ENCODE measurements at places on chromosomes 5 and 9. TPM values are rescaled to one million over a fixed set of nuclear protein-coding genes. Genes with fewer than 3 reads are reported as not detected.

The PRSS3 gene
- total RNA-seq: not detected

The REXO4 gene
- 9.0 TPM for total RNA-seq

The TLR4 gene
- total RNA-seq: 59.9 TPM

The PCDHGB5 gene
- total RNA-seq: 0.84 TPM

The C1QTNF2 gene
- total RNA-seq: 0.10 TPM

The NR3C1 gene
- total RNA-seq: 168 TPM

The BRINP1 gene
- not detected for total RNA-seq

The TAL2 gene
- total RNA-seq: not detected

The NACC2 gene
- 9.2 TPM for total RNA-seq

The PTPRD gene
- 0.52 TPM for total RNA-seq

The IGIP gene
- total RNA-seq: 2.3 TPM

The C8G gene
- total RNA-seq: not detected

The GLDC gene
- total RNA-seq: 0.21 TPM

The C5orf46 gene
- total RNA-seq: not detected

The HTR4 gene
- total RNA-seq: not detected

The INSL6 gene
- not detected for total RNA-seq

The TBC1D9B gene
- total RNA-seq: 36.2 TPM

The KLF9 gene
- 118 TPM for total RNA-seq

The PCDHGB4 gene
- total RNA-seq: 0.31 TPM

The LAMC3 gene
- 0.73 TPM for total RNA-seq

The GLRA1 gene
- not detected for total RNA-seq

The ZBTB34 gene
- total RNA-seq: 10.9 TPM

The DNAJA1 gene
- 77.5 TPM for total RNA-seq

The PDE6A gene
- total RNA-seq: not detected

The COL15A1 gene
- not detected for total RNA-seq

The C5orf58 gene
- total RNA-seq: not detected

The HK3 gene
- 24.2 TPM for total RNA-seq

The PSMD5 gene
- total RNA-seq: 27.5 TPM

The SHOC1 gene
- total RNA-seq: under 0.01 TPM

The TMCO6 gene
- total RNA-seq: 13.7 TPM

The COX7C gene
- 309 TPM for total RNA-seq

The ACSL6 gene
- total RNA-seq: 24.8 TPM

All from mononuclear cell (primary cell).